ENCODE measurements at places on chromosomes 2 and 18. TPM values are rescaled to one million over a fixed set of nuclear protein-coding genes. Genes with fewer than 3 reads are reported as not detected.

The DSG1 gene
- not detected for total RNA-seq

The B3GNT2 gene
- total RNA-seq: 41.9 TPM

The BMP10 gene
- total RNA-seq: not detected

The SH2D6 gene
- not detected for total RNA-seq

The RNF125 gene
- total RNA-seq: 12.0 TPM

The FBXO36 gene
- total RNA-seq: 2.7 TPM

The SERPINB5 gene
- total RNA-seq: not detected

The MAP3K19 gene
- not detected for total RNA-seq

Data from tibial nerve (tissue), 4 donors.